ENCODE measurements at places on chromosomes 11 and 22.

DNA sequence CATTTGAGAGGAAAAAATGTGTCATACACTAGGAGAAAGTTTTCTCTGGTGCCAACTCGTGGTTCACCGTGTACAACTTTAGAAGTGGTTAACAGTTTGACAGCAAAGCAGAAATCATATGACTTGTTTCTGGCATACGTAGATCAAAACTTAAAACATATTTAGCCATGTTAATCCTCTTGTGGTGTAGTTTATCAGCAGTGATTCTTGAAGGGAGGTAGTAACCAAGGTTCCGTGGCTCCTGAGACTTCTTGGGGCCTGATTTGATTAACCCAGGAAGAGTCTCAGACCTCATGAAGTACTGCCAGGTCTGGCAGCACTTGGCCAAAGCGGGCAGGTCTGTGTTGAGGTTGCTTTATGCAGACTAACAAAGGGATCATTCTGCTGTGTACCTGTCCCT, 40.5 kb downstream of the SREBF2 start:
- DNase-seq: peak; percentile 67

DNA sequence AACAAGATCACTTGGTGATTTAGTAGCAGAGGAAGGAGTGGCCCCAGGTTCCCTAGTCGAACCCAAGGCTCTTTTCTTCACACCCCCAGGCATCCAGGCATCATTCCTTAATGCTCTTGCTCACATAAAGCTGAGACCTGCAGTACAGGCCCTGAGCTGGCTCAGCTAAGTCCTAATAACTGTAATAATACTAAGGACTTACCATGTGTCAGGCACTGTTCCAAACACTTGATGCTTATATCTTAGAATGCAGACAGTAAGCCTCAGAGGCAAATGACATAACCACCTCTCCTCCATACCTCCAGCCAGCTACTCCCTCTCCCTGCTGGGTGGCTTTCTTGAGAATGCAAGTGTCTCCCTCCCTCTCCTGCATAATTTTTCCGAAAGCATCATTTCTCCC, 33.2 kb downstream of the ANKK1 start:
- DNase-seq: no peak

- peak; percentile 40 for DNase-seq
These were observed 444.9 kb downstream of the TBC1D22A start for GRCh38 chr22:47207387-47207786.

- DNase-seq: peak; percentile 59
These were observed 2.5 kb upstream of the IGLL5 start for GRCh38 chr22:22884888-22885840.

- DNase-seq: peak; percentile 90
These were observed 49.0 kb downstream of the OR4D9 start for GRCh38 chr11:59560290-59560701.

- peak; percentile 71 for DNase-seq
These were observed 9.3 kb downstream of the TFIP11 start for GRCh38 chr22:26502688-26503561.

- DNase-seq: no peak
These were observed 1.1 kb downstream of the TTLL12 start for GRCh38 chr22:43185860-43186261.

DNA sequence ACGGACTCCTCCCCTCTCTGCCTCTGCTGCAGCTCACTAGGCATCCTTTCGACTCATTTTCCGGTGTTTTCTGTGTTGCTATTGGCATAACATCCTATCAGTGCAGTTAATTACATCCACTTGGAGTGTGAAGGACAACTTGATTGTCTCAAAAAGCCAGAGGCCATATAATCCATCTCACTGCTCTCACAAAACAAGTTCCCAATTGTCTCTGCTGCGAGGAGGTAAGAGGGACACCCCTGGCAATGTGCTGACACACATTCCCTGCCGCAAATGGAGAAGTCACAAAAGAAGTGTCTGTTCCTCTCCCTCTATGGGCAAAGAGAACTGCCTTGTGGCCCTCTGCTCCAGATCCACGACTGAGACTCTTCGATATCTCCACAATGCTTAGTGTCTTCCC, 618.4 kb downstream of the OPCML start:
- DNase-seq: no peak

DNA sequence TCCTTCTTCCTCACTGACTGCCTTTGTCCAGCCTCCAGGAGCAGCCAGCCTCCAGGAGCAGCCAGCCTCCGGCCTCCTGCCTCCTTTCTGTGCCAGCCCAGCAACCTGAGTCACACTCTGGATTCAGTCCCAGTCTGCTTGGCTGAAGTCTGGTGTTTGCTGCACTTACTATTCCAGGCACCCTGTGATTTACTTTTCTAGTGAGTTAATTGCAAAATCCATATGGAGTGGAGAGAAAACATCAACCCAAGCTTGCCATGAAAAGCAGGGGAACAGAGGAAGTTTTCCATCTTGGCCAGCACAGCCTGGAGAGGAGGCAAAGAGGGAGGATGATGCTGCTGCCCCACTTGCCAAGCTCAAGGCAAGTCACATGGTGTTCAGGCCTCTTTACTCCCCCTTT, 400.5 kb downstream of the TENM4 start:
- DNase-seq: no peak

DNA sequence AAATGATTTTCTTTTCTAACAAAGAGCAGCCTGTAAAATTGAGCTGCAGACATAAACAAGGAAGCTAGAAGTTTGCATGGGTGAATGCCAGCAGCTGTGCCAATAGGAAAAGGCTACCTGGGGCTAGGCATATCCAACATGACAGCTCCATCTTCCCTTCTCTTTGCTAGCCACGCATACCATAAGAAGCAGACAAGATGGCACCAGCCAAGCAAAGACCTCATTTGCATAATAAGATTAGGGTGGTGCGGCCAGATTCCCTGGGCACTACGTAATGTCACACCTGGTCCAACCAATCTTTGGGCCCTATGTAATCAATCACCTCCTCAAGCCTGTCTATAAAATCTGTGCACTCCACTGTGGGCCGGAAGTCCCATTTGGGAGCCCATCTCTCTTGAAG, 108.3 kb downstream of the SWAP70 start:
- DNase-seq: no peak

DNA sequence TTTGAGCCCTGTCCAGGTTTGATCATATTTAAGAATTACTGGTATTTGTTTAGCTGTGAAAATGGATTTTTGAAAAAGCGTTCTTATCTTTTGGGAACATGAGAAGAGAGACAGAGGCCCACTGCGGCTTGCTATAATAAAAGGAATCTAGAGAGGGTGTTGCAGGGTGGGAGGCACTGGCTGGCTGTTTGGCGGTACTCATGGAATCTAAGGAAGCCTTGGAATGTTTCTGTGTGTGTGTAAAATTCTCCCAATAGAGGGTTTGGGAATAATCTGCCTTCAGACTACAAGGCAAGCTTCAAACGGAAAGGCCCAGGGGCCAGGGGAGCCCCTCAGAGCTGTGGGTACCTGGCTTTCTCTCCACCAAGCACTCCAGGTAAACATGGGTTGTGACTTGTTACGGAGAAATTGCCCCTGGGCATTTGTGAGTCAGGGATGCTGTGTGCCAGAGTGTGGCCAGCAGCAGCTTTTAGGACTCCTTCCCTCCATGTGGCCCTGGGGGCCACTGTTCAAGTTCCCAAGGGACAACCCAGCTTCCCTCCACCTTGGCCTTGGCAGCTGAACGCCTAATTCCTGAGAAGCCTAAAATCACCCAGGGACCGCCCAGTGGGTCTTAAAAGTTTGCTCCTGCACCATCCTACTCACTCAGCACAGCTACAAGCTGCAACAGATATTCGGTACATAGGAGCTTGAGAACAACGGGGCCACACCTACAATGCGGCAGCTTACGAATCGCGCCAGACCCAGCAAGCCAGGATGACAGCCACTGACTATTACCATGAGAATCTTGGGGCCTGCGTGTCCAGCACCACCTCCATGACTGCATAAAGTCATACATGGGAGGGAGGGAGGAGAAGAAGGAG, 14.1 kb upstream of the SYT8 start:
- DNase-seq: no peak

GRCh38 chr11:119750056-119750455, 21.1 kb upstream of the NECTIN1 start:
- DNase-seq: no peak

- DNase-seq: no peak
These were observed 61.1 kb downstream of the WT1 start for GRCh38 chr11:32374261-32374711.

- DNase-seq: no peak
These were observed 148.2 kb downstream of the SPATA19 start for GRCh38 chr11:133697161-133697560.

GRCh38 chr11:25928076-25928475, 403.9 kb upstream of the ANO3 start:
- no peak for DNase-seq

- no peak for DNase-seq
These were observed 306.3 kb downstream of the CNTN5 start for GRCh38 chr11:99327066-99327465.

DNA sequence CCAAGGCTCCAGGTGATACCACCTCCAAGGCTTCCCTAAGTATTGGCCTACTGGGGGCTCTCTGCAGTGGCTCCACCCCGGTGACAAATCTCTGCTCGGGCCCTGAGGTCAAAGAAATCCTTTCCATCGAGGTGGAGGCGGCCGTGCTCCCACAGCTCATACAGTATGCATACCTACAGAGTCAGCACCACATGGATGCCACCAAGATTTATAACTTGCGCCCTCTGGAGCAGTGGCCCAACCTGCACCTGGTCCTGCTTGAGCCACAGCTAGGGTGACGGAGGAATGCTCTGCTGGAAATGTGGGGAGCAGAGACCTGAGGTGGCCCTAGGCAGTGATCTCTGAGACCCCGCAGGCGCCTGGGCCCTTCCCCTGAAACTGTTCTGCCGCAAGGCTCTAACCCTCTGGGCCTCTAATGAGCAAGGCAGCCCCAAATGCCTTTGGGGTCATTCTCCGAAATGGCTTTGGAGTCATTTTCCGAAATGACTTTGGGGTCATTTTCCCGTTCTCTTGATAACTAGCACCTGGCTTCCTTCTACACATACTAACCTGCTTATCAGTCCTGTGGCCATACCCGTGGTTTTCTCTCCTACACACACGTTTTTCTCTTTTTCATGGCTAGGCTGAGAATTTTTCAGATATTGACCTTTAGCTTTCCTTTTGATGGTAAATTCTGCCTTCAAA, 33.9 kb downstream of the TMEM45B start:
- DNase-seq: no peak

DNA sequence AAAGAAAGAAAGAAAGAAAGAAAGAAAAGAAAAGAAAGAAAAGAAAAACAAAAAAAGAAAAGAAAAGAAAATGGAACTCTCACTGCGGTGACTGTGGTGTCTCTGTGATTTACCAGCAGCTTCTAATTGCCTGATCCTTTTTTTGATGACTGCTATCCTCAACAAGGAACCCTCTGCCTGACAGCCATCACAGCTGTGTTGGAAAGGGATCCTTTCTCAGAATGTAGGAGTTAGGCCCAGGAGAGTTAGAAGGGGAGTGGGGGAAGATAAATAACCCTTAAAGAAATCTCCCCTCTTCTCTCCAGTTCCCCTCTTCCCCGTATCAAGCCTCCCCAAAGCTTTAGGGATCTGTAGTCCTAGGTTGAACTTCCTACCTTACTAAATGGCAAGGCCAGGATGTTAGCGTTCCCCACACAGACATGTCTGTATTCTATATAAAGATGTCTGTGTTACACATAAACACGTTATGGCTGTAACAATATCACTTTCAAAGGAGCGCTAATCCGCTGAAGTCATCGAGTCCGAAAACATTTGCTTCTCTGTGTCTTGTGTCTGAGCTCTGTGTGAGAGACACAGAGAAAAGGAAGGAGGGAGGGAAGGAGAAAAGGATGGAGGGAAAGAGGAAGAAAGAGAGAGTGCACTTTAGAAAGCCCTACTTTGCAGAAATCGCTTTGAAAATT, 26.8 kb upstream of the WT1 start:
- DNase-seq: no peak

GRCh38 chr11:102010776-102011494, 36.3 kb upstream of the CFAP300 start:
- DNase-seq: no peak

- DNase-seq: no peak
These were observed 24.1 kb downstream of the APOL3 start for GRCh38 chr22:36136475-36136874.

DNA sequence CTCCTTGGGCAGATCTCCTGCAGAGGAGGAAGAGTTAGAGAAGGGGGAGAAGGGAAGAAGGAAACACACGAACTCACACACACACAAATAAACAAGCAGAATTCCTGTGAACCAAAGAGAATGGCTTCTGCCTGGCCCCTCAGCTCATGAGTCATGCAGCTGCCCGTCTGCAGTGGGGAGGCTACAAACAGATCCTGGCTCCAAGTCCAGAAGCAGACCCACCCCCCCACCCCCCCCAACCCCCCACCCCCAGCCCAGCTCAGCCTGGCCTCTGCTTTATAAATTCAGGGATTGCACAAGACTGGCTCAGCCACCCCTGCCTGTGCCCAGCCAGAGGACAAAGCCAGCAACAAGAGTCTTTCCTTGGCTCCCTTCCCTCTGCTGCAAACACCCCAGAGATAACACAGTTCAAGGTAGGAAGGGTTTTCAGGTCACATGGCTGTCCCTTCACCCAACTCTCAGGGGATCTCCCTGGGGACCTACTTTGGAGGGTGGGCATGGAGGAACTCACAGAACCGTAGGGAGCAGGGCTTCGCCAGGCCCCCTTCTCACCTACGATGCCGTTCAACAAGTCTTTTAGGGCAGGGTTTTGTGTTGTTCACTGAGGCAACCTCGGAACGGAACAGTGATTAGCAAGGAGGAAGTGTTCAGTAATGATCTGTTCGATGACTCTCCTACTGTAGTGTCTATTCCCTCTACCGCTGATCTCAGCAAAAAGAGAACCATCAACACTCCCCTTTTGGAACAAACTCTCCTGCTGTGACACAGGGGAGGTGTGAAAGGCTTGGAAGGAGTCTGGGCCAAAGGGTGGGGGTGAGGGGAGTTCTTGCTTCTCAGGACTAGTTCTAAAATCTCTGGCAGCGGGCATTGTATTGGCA, 35.5 kb downstream of the RPL27A start:
- no peak for DNase-seq

GRCh38 chr11:9719566-9720289, 55.9 kb downstream of the SWAP70 start:
- DNase-seq: no peak

DNA sequence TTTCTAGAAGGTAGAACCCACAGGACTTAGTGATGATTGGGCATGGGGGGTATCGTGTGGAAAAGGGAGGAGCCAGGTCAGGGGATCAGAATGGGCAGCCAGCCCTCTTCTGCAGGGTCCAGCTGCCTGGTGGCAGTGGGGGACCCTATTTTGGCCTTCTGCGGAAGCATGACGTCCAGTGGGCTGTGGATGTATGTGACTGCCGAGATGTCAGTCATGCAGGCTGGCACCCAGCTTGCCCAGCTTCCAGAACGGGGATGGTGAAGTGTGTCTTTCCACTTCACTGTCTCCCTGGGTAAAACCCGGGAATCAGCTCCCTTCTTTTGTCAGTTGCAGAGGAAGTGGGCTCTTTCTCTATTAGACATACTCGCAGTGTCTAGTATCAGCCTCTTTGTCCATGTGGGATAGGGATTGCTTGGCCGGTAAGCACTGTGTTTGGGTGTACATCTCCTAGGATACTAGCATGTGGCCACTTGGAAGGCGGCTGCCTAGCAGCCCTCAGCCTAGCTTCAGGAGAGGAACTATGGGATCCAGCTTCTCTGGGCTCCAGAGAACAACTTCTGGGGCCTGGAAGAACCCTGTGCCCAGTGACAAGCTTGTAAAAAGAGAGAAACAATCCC, 51.4 kb downstream of the GRIK4 start:
- no peak for DNase-seq

GRCh38 chr22:30340911-30341685, 14.4 kb upstream of the TBC1D10A start:
- DNase-seq: no peak

Data from activated CD8-positive, alpha-beta memory T cell treated with anti-CD3 and anti-CD28 coated beads for 24 hours (primary cell).